ENCODE measurements at places on chromosomes 1 and 21.

GRCh38 chr1:100794748-100795645, 75.5 kb downstream of the VCAM1 start:
- DNase-seq = peak; percentile 18

DNA sequence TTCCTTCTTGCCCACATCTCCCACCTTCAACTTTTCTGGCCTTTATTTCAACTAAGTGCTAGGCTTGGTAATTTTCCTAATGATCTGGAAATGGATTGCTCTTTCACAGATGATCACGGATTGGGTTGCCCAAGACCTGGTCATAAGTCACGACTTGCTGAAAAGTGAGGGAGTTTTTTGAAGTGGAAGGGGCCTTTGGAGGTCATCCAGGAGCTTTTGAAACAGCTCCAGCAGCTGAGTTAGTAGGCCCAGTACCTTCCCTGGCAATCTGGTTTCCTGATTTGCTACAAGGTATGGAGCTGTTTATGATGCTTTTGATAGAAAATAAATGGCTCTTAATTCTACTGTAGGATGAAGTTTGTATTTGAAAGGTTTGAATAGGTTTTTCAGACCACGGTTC, 20.4 kb downstream of the GREM2 start:
- DNase-seq = no peak

DNA sequence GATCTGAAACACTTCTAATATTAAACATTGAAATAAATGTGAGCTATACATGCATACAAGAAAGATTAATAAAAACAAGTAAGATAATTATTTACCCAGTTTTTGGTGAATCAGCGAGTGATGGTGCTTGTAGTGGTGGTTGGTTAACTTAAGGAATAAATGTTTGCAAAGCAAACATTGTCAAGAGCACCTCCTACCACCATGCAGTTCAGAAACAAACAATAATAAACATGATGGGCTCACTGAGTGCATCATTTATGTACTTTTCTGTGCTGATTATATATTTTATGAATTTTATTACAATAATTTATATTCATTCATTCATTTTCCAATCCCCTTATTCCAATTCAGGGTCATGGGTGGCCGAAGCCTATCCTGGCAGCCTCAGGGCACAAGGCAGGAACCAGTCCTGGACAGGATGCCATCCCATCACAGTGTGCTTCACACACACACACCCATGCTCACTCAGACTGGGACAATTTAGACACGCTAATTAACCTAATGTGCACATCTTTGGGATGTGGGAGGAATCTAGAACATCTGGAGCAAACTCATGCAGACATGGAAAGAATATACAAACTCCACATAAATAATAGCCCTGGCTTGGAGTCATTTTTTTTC, 57.8 kb downstream of the ZMYM4 start:
- no peak for DNase-seq

GRCh38 chr1:115227346-115228082, 110.5 kb downstream of the NGF start:
- DNase-seq = no peak

DNA sequence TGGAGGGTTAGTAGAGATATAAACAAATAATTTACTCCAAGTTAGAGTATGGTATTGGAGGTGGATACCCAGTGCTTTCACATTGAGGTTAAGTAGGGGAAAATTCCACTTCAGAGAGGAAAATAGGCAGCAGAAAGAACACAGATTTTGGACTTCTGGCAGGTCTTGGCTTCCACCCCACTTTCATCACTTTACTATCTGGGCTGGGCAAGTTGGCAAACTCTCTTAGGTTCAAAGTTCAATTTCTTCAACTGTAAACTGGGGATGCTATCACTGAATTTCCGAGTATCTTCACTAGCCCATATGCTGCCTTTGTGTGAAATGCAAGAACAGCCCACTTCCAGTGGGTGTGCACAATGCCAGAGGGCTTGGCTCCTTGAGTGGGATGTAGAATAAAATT, 214.9 kb downstream of the GABPA start:
- DNase-seq = no peak

DNA sequence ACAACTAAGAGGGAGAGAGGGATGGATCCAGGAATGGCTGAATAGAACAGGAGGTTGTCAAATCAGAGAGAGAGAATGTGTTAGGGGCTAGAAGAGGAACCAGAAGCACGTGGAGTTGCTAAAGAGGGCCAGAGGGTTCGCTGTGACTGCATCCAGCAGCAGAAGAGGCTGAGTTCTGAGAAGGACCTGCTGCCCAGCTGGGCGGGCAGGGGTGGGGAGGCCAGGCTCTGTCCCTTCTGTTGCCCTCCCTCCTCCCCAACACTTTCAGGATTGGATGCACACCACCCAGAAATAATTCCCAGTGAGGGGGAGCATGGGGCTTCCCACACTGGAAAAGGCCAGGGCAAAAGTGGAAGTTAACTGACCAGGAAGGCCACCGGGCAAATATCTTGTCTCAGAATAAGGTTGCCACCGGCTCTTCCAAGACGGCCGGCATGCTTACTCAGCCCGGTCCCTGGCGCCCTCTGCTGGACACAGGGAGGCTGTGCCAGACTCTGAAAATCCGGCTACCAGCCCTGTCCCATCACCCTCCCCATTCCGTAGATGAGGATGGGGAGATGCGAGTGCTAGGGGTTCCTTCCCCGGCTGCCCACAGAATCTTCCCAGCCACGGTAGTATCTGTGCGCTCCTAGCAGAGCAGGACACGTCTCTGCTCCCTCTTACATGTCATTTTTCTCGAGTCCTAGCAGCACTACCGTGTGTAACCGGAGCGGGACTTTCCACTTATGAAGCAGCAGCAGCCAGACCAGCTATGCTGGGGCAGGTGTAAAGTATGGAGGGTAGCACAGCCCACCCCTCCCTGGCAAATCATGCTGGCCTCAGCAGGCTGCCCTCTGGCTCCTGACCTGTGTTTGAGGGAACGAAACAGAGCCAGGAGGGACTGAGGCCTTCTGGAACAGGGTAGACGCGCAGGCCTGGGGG, 46.8 kb upstream of the A3GALT2 start:
- DNase-seq = peak; percentile 94

GRCh38 chr1:9865724-9866123, 42.0 kb upstream of the CLSTN1 start:
- no peak for DNase-seq

DNA sequence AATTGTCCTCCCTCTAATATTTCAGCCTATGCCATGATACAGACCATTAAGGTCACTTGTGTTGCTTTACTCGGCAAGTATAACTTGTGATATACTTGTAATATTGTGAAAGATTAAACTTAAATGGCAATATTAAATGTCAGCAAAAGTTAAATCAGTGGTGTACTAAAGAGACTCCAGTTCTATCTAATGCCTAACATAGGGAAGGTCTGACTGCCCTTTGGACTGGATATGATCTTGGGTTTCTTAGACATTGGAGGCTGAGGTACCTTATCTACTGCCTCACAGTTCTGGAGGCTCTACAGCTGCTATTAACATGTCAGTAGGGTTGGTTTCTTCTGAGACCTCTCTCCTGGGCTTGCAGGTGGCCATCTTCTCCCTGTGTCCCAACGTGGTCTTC, 89.9 kb downstream of the MT1HL1 start:
- DNase-seq = no peak

DNA sequence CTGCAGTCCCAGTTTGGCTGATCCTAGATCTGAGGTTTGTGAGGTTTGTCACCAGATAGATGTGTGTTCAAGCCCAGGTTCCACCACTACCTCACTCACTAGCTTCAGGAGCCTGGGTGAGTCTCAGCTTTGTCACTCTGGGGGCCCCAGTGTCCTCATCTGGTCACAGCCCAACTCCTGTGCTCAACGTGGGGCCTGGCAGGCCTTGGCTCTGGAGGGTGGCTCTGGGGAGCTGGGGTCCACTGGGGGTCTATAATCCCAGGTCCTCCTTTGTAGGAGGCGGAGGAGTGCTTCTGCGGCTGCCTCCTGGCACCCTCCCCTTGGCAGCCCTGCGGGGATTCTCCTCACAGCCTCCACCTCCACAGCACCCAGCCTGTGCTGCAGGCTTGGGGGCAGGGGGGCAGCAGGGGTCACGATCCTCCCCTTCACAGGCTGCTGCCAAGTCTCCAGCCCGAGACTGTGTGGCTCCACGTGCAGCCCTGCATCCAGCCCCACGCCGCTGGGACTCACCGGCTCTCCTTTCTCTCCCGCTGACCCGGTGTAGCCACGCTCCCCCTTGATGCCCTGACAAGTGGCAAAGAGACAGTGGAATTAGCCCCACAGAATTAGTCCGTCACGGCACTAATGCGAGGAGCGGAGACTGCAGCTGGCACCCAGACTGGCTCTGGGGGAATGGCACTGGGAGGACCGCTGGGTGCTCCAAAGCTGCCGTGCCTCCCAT, 22.5 kb upstream of the PEF1 start:
- peak; percentile 27 for DNase-seq

- no peak for DNase-seq
Measured at GRCh38 chr21:19724081-19724480, 1274.1 kb upstream of the NCAM2 start.

DNA sequence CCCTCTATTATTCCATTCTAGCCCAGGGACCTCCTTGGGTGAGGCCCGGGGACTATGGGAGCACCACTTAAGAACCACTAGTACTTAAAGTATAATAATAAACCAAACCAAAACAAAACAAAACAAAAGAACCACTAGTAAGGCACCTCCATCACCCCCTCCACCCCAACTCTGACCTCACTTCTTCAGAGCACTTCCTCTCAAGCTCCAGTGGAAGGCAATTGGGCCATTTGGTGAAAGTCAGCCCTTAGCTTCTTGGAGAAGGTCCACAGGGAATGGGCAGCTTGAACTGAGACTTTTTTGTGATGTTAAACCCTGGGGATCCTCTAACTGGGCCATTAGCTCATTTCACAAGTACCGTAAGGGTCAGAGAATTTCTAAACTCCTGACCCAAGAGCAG, 237.3 kb downstream of the RHOU start:
- no peak for DNase-seq

- DNase-seq = peak; percentile 53
Measured at GRCh38 chr1:218817691-218818465, 355.8 kb upstream of the LYPLAL1 start.

GRCh38 chr1:224067621-224068457, 46.1 kb upstream of the FBXO28 start:
- DNase-seq = no peak

- peak; percentile 28 for DNase-seq
Measured at GRCh38 chr1:115230281-115230680, 107.8 kb downstream of the NGF start.
